ENCODE measurements at places on chromosomes 5 and 9.

DNA sequence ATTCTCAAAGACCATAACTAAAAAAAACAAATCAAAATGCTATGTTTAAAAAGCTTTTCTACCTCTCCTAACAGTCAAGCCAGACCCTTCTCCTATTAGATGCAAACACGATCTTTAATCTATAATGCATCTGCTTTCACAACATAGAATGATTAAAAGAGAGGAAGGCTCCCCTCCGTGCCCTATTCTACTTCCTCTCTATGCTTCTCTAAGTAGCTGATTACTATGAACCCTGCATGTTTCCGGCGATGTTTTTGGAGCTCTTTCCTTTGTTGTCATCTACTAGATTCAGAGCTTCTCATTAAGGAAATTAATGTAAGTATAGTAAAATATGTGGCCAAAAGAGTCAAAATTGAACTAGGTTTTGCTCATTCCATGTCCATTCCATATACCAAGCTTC lies 29.2 kb upstream of the CEP120 start:
- no peak for DNase-seq

DNA sequence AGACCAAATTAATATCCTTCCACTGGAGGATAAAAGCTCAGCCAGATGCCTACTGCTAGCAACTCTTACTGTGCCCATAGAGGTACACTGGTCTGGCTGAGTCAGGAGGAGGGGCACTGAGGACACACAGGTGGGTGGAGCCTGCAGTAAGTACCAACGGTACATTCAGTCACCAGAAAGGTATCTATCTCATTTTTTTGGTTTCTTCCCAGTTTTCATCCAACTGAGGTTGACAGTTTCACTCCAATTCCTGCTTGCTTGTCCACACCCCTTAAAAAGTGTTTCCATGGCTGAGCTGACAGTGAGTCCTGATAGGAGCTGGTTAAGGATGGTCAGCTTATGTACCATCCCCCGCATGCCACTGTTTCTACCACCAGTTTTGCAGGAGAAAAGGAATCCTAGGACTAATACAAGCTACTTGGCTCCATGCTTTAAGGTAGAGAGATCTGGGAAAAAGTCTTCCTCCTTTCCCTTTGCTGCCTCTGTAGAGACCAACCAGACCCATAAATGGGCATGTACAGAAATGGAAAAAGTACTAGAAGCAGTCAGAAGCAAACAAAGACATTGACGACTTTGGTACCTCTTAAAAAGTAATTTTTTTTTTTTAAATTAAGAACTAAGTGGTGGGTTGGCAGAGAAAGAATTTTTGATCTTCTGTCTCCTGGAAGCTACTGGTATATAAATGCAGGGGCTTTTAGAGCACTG lies 3.2 kb downstream of the ELL2 start:
- DNase-seq = no peak

- DNase-seq = no peak
Observed at GRCh38 chr5:168314735-168315411, 23.4 kb downstream of the WWC1 start.

DNA sequence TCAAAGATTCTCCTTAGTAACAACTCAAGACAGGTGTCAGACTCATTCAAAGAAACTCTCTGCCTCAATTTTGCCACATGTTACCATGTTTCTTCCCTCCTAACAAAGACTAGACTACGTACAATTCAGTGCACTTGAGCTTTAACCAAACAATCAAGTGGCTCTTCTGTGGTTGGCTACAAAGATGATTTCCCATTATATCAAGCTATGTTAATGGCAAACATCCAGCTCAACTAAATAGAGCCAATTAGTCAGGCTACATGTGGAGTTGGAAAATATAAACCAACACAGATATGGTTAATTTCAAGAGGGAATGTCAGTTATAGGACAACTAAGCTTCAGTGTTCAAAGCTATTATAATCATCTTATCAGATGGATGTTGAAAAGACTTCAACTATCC lies 29.2 kb upstream of the ADRA1B start:
- DNase-seq = no peak

GRCh38 chr5:89396278-89396954 lies 513.4 kb upstream of the MEF2C start:
- DNase-seq = no peak

GRCh38 chr9:22840641-22841040 lies 394.0 kb downstream of the DMRTA1 start:
- DNase-seq = no peak

- DNase-seq = no peak
Observed at GRCh38 chr9:101434998-101435397, 576 bp downstream of the ALDOB start.

DNA sequence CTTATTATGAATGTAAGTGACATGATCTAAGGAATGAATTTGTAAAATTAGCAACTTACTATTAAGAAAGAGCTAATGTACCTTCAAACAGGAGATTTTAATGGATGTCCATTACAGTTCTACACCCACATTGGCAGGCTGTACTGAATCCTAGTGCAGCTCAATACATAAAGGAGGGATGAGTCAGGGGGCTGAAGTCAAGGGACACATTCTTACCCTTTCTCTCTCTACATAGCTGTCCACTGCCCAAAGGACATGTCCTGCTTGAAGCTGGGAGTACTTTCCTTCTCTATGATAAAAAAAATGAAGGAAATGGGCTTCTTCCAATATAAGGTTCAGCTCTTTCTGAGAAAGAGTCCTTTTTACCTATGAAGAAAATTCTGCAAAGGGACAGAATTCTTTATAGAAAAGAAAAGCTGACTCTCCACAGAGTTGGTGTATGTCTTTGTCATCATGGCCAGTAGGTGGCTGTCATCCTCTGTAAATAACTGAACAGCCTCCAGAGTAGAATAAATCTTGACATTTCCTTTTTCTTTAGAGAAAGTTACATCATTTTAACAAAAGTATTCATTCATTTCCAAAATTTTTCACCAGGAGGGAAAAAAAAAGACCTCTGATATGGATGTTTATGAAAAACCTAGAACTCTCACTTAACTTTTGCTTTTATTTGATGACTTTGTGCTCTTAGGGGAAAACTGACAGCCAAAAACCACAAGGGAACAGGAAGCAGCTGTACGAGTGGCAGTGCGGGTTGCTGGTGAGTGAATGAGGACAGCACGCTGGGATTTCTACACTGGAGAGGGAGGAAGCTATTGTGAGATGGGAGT lies 13.1 kb upstream of the IFNA14 start:
- DNase-seq = no peak

DNA sequence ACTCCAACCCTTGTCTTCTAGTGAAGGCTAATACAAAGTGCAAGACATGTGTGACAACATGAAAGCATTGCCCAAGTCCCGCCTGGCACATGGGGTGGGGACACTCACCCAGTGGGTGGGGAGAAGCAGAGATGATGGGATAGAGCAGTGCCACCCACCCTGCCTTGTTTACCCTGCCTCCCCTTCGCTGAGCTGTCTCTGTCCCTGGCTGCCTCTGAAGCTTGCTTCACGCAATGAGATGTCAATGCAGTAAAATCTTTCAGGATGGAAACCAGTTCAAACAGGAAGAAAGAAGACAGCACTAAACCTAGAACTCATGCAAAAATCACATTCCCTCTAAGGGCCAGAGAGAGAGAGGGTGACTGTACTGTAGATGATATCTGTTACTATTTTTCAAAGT lies 148.0 kb downstream of the INSYN2B start:
- DNase-seq = no peak

GRCh38 chr5:99032234-99033013 lies 103.6 kb upstream of the CHD1 start:
- no peak for DNase-seq

- DNase-seq = no peak
Observed at GRCh38 chr5:34571677-34572041, 84.5 kb upstream of the RAI14 start.

DNA sequence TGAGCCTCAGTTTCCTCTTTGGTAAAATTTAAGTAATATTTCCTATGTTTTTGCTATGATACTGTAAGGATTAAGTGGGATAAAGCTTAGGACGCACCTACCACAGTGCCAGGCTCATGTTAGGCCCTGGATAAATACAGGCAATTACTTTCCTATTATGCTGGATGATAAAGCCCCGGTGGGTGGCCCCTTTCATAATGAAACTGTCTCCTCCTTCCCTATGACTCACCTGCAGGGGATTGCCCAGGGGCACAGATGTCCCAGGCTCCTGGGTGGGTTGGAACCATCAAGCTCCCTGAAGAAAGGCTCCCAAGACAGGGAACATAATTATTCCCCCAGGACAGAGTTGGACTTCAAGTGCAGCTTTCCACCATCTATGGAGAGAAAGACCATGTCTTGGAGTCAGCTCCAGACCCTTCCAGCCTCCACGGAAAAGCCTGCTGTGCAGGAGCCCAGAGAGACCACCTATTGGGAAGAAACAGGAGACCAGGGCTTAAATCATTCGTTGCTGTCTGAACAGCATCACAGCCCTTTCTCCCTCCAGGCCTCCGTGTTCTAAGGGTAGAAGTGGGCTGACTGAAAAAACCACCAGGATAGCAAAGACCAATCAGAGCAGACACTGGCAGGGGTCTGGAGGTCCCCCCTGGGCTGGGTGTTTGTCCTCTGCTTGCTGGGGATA lies 43.2 kb upstream of the FOXE1 start:
- DNase-seq = no peak

DNA sequence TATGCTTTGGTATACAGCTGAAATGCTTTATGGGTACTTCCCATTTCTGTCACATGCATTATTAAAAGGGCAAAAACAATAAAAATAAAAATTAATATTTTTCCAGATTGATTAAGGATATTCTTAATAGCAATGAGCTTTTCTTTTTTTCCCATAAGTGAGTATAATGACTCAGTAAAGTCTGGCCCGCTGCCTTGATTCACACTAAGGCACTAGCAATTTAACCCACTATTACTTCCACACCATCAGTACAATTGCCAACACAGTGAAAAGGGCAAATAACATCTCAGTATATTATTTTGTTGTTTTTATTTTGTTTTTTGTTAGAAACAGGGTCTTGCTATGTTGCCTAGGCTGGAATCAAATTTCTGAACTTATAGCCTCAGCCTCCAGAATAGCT lies 150.1 kb downstream of the RNF180 start:
- DNase-seq = no peak

DNA sequence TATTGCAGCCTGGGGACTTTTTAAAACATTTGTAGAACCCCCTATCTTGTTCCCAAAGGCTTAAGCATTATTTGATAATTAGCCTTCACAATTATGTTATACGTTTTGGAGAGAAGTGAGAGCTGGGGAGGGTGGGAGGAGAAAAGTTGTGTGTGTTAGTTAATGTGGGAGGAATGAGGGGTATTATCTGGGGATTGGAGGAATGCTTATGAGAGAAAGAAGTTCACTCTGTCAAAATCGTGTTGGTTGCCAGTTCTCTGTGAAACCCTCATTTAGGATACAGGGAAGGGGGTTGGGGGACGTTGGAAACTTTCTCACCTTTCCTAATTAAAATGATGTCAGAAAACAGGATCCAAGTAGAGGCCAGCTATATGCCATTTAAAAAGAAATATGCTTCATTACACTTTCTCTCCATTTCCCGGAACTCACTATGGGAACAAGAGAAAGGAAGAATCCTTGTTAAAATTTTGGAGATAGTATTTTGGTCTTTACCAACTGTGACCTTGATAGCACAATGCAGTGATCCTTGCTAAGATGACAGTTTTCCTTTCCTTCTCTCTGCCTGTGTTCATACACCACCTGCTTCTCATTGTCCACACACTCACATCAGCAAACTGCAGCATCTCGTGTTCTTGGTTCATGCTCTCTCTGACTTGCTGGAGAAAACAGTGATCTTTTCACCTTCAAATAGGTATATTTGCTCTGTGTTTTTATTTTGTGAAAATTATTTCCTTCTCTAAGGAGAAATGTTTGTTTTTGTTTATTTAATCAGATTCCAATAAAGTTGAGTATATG lies 336.7 kb upstream of the CLINT1 start:
- no peak for DNase-seq

GRCh38 chr9:38208206-38208901 lies 139.3 kb upstream of the SHB start:
- no peak for DNase-seq

DNA sequence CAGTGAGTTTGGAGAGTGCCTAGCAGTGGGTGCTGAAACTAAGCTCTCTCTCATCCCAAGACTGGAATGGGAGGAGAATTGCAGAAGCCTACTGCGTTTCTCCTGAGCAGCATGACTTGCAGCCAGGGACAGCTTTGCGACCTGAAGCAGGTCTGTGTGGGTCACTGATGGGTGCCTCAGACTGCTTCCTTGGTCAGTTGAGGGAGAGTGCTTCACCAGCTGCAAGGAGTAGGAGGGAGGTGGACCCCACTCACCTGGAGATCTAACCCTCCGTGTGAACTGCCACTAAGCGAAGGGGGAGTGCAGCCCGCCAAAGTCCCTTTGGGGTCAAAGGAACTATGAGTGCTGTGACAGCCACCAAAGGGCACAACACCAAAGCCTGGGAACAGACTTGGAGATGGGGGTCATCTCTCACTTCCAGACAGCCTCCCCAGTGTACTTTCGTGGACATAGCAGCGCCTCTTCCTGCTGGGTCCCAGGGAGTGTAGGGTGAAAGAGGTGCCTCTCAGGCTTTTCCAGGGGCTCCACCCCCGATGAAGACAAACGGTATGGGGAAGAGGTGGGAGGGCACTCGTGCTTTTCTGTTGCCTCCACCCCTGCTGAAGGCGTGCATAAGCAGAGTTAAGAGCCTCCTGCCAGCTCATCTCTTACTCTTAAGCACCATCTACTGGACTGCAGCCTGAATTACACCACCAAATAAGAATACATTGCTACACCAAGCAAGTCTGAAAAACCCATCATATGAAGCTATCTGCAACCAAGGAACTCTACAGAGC lies 34.3 kb upstream of the MACIR start:
- DNase-seq = no peak

- no peak for DNase-seq
Observed at GRCh38 chr9:136326061-136326760, 1.1 kb upstream of the GPSM1 start.

GRCh38 chr9:74642376-74642775 lies 145.2 kb downstream of the RORB start:
- DNase-seq = no peak
